ENCODE measurements at places on chromosomes 7 and 10.

GRCh38 chr10:70730955-70731354 lies 54.2 kb downstream of the TBATA start:
- DNase-seq, result no peak

GRCh38 chr7:26543340-26543739 lies 251.7 kb downstream of the SNX10 start:
- no peak for DNase-seq

GRCh38 chr7:105257338-105257737 lies 131.4 kb downstream of the SRPK2 start:
- no peak for DNase-seq

DNA sequence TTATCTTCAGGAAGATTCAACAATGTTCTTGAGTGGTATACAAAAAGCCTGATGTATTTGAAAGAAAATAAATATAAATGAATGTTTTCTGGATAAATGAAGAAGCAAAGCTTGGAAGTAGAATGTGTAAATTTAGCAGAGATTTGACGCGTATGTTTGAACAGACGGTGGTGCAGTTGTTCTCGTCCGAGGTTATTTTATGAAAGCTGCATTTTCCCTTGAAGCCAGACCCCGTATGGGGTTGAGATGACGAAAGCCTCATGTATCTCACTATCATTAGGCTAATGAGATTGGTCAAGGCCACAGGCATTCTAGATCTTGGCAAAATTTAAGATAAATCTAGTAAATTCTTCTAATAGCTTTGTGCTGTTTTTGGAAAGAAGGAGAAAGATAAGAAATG lies 195.2 kb downstream of the NXPH1 start:
- no peak for DNase-seq

DNA sequence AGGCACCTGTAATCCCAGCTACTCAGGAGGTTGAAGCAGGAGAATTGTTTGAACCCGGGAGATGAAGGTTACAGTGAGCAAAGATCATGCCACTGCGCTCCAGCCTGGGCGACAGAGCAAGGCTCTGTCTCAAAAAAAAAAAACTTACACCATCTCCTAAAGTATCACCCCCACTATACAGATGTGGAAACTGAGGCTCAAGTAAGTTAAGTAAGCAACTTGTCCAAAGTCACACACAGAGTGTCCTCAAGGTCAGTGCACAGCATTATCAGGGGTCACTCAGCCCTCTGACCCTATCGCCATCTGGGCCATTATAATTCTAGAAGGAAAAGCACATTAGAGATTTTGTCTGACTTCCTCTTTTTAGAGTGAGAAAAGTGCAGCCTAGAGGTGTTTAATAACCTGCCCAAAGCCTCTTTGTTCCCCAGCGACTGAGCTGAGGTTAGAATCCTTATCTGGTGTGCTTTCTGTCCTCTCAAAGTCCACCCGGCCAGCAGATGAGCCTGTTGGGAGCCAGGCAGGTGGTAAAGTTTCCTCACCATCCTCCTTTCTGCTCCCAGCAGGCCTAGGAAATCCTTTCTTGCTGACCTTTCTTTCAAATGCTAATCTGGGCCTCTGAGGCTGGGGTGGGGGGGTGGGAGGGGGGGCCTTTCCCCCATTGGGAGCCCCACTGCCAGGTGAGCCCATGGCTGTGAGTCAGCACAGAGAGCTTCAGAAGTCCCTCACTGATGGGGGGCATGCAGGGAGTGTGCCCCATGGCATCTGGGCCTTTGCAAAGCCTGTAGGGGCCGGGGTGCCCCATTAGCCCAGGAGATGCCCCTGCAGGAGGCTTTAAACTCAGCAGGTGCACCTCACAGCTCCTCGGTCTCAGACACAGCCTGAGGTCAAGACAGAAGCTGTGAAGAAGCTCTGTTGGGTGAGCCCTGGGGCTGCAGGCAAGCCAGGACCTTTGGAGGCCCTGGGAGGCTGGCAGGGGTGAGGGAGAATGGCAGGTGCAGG lies 12.0 kb upstream of the KCNMA1 start:
- no peak for DNase-seq

DNA sequence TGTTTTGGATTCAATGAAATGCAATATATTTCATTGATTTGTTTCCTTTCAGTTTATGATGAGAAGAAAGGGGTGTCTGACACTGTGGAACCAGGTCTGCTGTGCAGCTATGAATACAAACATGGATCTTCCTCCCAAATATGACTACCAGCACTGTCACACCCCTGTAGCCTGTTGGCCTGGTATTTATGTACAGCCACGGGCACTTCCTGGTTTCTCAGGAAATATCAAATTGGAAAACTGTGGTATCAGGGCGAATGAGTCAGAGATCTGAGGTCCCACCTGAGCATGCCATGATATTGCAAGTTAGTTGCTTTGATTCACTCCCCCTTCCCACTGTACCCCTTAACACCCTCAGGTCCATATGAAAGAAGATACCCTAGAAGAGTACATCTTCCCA lies 87.8 kb downstream of the DNMBP start:
- DNase-seq, result no peak

GRCh38 chr10:13945390-13946208 lies 358.8 kb downstream of the PRPF18 start:
- DNase-seq, result peak; percentile 35

GRCh38 chr10:89552213-89552612 lies 16.8 kb upstream of the SLC16A12 start:
- no peak for DNase-seq

DNA sequence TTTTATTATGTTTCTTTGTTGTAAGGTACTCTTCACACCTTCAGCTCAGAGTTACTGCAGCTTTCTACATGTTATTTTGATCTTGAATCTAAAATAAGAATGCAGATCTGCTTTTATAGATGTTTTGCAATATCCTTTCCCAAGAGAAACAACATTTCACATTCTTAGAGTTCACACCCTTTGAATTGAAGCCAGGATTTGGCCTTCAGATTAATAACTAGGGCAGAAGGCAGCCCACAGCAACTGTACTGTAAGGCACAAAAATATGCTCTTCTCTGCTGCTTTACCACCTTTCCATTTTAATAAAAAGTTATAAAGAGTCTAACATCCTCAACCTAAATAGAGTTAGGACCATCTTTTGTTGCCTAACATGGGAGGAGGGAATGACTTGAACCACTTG lies 224.7 kb downstream of the LHFPL3 start:
- DNase-seq, result no peak

DNA sequence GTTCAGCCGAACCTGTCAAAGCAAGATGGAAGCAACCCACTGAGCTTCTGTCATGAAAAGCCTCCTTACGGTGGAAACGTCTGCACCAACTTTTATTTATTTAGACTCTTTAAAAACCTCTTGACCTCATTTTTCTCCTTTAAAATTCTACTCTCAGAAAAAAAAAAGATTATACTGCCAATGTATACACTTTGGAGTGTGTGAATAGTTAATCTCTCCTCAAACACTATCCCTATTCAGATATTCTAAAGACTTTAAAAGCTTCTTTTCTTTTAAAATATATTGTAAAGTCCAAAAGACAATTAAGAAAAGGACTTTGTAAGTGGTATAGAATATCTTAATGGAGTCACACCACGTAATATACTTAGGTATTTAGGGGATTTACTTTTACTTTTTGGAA lies 335.2 kb upstream of the SEMA3D start:
- no peak for DNase-seq

GRCh38 chr7:15495170-15495569 lies 66.6 kb downstream of the AGMO start:
- no peak for DNase-seq

DNA sequence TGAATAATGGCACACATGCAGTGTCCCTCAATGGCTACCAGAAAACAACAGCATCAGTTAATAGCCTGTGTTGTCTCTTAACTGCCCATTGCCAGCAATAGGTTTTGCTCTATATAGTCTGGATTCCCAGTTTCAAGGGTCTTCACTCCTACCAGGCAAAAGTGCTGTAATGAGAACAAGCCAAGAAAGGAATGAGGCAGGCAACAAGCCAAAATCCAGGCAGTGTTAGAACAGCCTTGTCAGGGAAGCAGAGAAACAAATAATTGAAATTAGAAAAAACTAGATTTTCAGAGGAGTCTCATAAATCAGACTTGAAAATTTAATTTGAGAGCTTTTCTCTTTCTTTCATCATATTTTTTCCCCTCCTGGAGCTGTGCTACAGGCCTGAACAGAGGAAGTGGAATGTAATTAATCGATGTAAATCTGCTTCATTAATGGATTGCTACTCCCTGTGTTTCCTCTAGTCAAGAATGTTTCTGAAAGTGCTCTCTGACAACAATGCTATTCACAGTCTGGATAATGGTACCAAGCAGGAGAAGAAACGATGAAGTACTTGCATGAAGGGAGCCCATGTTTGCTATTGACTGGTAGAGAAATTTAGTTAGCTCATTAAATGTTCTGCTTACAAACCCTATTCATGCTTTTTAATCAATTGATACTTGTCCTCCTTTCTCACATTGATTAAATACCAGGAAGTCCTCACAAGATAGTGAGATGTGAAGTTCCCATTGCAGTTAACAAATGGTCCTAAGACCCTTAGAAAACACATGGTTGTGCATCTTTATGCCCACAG lies 202.0 kb upstream of the LRRTM3 start:
- no peak for DNase-seq

DNA sequence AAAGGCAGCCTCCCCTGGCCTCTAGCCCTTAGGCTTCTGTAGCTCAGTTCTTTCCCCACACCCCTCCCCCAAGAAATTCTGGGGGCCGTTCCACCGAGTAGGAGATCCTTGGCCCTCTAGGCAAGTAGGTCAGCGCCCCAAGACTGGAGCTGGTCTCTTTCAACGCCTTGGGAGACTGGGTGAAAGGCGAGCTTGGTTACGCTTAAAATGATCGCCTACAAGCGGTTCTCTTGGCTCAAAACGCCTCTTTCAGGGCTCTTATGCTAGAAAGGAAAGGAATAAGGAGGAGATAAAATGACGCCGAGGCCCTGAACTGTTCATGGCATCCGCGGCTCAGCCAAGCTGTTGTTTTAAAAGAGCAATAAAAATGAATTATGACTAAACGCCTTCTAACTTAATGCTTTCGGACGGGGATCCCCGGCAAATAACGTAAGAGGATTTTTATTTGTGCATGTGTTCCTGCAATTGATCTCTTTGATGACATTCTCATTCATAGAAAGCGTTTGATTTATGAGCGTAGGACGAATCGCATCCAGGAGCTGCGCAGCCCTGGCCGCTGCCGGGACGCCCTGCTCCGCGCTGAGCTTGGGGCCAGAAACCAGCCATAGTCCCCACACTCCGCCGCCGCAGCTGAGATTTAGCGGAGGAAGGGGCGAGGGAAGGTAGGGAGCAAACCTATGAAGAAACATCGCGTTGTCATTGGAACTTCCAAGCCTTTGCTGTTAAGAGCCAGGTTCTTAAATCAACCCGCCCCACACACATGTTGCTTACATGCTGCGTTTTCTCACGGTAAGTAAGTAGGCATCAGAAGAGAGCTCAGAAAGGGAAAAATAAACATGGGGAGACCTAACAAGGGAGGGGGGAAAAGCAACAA lies 3.0 kb upstream of the HOXA1 start:
- peak; percentile 67 for DNase-seq

DNA sequence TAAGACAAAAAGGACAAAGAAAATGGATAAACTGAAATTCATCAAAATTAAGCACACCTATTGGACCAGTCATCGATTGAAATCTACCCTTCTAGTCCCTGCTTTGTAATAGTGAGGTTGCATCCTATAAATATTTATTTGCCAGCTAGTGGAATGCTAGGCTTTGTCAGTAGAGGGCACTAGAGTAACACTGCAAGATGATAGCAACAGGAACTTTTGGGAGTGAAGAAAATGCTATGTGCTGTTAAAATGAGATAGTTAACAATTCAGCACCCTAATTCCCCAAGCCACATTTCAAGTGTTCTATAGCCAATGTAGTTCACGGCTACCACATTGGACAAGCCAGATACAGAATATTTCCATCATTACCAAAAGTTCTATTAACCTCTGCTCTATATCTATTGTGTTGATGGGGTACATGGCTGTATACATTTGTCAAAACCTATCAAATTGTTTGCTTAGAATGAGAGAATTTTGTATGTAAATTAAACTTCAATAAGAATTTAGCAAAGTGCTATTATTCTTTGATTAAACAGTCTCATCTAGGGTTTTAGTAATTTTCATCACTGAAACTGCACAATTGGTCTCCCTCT lies 69.8 kb downstream of the LSMEM1 start:
- peak; percentile 20 for DNase-seq

DNA sequence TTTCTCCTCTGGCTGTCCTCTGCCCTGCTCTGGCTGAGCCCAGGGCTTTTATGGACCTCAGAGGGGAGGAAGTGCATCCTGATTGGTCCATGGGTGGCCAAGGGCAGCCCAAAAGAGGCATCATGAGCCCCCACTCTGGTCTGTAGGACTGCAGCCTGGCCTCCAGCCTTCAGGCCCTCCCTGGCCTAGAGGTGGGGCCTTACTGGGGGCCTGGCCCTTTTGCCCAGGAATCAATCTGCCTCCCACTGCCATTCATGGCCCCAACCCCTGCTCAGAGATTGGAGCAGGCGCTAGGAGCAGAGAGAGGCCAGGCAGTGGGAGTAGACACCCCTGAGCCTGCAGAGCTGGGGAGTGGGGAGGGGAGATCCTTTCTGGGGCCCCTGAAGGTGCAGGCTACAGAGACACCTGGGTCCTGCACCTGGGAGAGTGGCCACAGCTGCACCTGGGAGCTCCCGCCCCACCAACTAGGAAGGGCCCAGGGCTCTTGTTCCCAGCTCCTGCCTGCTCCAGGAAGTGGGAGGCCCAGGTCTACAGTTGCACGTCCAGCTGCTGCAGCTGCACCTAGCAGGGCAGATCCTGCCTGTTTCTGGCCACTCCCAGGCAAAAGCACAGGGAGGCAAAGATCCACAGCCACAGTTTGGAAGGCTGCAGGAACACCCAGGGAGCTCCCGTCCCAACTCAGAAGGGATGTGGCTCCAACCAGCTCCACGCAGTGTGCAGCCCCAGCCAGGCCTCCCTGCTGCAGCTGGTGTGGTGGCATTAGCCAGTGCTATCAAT lies 6.4 kb upstream of the DYNC2I1 start:
- no peak for DNase-seq

- no peak for DNase-seq
Observed at GRCh38 chr7:104795616-104796398, 218.2 kb upstream of the KMT2E start.

GRCh38 chr10:102593804-102594079 lies 50.5 kb upstream of the TRIM8 start:
- DNase-seq, result no peak

GRCh38 chr10:90484518-90484917 lies 373.3 kb downstream of the HTR7 start:
- DNase-seq, result no peak

- DNase-seq, result no peak
Observed at GRCh38 chr10:102491136-102491535, 11.4 kb downstream of the ACTR1A start.

GRCh38 chr10:17241611-17242333 lies 13.7 kb downstream of the VIM start:
- no peak for DNase-seq
